ENCODE measurements at places on chromosomes 7 and 10. TPM values are rescaled to one million over a fixed set of nuclear protein-coding genes. Genes with fewer than 3 reads are reported as not detected.
A peak's percentile ranks its signal among the peaks of the same experiment; 100 is the strongest.

The NEUROG3 gene
- total RNA-seq = 0.64 TPM

The DGKI gene
- total RNA-seq = 0.64 TPM

- DNase-seq = no peak
Observed at GRCh38 chr7:14381306-14381705, 391.8 kb upstream of the ETV1 start.

DNA sequence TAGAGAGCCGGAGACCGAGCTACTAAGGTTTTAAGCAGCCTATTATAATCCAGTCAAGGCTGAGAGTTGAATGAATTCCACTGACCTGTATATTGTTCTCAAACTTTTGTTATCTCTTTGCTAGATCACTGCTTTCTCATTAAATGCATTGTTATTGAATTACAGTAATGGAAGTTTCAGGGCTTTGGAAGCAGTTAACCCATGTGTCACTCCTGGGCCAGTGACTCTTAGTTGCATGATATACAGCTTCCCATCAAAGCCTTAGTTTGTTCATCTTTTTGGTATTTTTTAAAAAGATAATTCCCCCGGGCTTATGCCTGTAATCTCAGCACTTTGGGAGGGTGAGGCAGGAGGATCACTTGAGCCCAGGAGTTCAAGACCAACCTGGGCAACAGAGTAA, 55.4 kb upstream of the KIAA1217 start:
- DNase-seq = no peak

GRCh38 chr10:59678884-59679301, 30.8 kb downstream of the SLC16A9 start:
- peak; percentile 73 for DNase-seq

All from transverse colon (tissue), 4 donors.